ENCODE measurements at places on chromosomes 6 and 20.
A peak's percentile ranks its signal among the peaks of the same experiment; 100 is the strongest.

DNA sequence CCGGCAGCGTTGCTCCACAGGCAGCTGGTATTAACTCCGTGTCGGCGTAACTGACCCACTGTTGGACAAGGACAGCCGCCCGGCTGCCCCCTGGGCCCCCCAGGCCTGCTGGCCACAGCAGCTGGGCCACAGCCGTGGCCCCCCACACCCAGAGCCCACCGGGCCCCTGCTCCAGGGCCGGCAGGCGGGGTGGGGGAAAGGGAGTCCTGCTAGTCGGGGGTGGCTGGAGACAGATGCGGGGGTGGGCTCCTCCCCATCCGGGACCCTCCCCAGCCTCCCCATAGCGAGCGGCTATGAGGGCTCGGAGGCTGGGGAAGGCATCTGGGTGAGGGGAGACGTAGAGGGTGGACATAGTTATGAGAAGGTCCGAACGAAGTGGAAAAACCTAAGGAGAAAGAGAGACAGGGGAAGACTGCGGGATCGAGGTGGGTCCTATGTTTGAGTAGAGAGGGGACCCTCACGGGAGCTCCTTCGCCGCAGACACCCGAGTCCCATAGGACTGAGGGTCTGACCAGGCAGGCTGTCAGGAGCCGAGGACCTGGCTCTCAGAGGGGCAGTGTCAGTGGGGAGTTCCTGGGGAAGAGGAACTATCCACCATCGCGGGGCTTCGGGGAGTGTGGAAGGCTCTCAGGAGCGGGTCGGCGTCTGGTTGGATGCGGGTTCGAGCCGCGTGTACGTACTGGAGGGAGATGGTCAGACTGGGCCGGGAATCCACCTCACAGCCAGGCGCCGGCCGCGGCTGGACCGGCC lies 511 bp downstream of the VARS1 start:
- DNase-seq: no peak

DNA sequence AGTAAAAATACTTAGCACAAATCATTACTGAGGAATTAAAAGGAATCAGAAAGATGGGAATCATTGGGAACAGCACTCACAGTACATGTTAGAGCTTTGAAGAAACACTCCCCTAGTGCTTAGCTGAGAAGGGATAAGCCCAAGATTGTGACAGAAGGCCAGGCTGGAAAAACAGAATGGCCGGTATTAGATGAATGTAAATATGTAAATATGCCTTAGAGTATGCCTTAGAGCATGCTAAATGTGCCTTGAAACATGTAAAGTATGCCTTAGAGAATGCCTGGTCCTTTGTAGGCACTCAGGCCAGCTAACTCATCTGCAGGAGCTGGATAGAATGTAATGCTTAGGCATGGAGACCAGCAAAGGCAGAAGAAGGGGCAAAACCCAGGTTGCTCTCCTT lies 10.6 kb upstream of the TENT5A start:
- DNase-seq: no peak

DNA sequence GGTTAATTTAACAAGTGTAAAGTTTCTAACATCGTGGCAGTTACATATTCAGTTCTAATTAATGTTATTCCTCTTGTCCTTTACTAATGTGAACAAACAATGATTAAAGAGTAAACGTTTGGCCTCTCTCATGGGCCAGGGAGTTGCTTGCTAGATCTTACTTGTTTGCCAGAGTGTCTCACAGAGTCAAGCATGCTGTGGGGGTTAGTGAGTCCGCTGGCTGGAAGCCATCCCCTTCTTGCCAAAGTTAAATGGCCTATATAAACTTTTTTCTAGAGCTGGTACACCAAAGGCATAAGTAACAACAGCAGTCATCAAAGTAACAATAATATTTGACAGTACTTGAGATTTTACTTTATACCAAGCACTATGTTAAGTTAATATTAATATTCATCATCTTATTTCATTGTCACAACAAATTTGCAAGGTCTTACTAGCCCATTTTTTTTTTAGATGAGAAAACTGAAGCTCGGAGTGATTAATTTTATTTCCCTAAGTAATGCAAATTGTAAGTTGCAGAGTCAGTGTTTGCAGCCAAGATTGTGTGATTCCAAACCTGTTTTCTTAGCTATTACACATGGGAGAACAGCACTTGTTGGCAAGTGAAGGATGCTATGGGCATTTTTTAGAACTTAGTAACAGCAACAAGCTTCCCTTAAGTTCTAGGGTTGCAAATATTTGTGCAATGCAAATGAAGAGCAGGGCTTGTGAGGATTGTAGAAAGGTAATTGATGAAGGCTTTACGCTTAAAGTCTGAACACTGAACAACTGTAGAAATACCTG lies 224.5 kb downstream of the RFPL4B start:
- DNase-seq: peak; percentile 70

- DNase-seq: no peak
These were observed 52.7 kb downstream of the TXLNB start for GRCh38 chr6:139239064-139239463.

GRCh38 chr20:5198651-5198924 lies 71.8 kb downstream of the CDS2 start:
- no peak for DNase-seq

DNA sequence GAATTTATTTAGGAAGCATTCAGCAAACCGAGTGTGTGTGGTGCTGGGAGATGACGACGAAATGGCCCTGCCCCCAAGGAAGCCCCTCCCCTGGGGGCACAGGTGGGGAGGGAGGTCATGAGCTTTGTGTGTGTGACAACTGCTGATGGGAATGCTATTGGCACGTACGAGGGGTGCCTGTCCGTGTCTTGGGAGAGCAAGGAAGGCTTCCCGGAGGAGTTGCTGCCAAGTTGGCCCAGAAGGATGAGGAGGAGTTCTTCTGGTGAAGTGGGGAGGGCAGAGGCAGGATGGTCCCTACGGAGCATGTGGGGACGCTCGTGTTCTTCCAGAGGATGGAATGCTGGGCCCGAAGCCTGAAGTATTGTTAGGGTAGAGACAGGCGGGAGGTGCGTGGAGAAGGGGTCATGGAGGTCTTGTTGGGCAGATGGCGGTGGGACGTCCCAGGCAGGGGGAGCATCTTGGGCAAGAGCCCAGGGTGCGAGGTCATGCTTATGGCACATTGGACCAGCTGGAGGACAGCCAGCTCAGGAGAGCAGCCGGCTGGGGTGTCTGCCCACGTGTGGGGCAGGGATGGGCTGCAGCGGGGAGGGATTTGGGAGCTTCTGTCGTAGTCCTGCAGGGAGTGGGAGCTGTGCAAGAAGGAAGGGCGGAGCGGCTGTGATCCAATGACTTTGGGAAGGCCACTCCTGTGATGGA lies 46.1 kb downstream of the SYNJ2 start:
- no peak for DNase-seq

DNA sequence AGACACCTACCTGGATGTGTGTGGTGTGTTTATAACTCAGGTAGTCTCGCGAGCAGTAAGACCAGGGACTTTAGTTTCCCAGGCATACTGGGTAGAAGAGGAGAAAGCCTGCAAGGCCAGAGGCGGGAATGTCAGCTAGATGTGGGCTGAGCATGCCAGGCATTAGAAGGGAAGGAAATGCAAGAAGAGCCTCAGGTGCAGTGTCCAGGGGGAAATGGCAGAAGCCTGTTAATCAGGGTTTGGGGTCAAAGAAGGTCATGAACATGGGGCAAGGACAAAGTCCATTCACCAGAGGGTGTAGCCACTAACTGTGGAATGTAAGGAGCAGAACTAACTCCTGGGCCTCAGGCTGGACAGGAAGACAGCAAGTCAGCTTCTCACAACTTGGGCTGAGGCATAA lies 305.0 kb downstream of the SMOC2 start:
- no peak for DNase-seq

- no peak for DNase-seq
These were observed 1286.4 kb downstream of the GRIK2 start for GRCh38 chr6:102679865-102680264.

DNA sequence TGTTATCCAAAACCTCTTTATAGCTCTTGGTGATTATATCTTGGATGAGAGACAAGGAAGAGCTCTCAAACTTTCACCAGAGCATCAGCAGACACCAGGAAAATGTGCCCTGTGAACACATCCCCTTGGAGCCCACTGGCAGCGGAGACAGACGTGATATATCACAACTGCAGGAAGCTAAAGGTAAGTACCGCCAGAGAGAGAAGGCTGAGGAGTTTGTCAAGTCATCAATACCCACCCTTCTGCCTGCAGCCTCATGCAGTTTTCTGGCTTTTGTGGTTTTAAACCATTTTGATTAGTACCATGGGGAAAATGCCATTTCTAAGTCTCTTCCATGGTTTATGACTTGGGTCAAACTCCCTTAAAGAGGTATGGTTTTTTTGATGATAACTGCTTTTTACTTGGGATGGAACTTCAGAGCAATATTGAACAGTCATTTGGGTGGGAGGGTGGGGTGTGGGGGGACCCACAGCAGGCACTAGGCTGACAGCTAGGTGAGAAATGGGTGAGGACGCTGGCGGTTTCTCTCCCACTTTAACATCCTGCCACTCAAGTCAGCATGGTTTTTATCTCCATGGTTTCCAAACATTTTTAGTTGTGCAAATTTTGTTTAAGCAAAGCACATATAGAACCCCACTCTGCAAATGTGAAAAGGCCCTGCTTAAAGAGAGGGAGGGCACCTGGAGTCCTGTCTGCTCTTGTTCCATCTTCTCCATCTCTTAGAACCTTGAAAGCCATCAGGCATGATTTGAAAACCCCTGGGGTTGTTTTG lies 108.4 kb downstream of the SCML4 start:
- DNase-seq: no peak

DNA sequence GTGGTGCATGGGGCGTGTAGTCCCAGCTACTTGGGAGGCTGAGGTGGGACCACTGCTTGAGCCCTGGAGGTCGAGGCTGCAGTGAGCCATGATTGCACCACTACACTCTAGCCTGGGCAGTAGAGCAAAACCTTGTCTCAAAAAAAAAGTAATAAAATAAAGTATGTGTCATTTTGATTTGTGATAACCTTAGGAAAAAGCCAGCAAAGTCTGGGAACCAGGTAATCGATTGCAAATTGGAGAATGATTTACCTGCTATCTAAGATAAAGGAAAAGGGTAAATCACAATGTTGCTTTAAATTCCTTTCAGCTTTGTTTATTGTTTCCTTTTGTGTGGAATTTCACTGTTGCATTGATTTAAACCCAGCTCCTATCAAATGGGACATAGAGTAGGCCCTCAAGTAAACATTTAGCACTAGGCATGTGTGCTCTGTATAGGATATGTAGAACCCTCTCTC lies 59.0 kb downstream of the SGK1 start:
- no peak for DNase-seq

GRCh38 chr20:47353692-47354463 lies 2.6 kb downstream of the ZMYND8 start:
- DNase-seq: no peak

DNA sequence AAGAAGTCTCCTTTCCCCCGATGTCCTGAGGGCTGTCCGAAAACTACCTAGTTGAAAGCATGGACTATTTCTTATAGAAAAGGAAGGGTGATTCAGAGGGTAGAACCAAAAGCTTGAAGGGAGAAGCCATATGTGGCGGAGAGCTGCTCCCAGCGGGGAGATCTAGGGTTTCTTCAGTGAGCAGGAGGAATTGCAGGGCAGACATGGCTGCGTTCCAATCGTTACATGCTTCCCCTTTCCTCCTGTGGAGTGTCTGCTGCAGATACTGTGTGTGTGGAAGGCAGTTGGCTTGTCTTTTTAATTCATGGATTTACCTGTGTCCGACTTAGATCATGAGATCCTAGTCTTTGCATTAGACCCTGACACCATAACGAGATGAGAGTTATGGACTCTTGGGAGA lies 799.5 kb downstream of the QKI start:
- no peak for DNase-seq

DNA sequence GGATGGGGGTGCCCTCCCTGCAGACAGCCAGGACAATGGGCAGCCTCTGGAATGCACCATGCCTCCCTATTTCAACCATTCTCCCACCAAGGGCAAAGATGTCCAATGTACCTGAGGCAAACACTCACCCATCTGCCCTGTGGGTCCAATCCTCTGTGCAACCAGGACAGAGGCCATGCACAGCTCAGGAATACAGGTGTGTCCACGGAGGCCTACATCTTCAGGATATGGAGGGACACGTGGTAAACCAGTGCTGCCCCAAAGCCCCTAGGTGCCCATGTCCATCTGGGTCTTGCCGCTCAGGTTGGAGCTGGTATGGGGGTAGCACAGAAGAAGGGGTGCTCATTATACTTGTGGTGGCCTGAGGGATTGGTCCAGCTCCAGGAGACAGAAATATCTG lies 20.4 kb upstream of the TAF8 start:
- no peak for DNase-seq

- no peak for DNase-seq
These were observed 100.1 kb downstream of the EPB41L2 start for GRCh38 chr6:130962966-130963365.
